Thoracic aorta (tissue), 2 donors: ENCODE measurements at places on chromosomes 6 and 20.

DNA sequence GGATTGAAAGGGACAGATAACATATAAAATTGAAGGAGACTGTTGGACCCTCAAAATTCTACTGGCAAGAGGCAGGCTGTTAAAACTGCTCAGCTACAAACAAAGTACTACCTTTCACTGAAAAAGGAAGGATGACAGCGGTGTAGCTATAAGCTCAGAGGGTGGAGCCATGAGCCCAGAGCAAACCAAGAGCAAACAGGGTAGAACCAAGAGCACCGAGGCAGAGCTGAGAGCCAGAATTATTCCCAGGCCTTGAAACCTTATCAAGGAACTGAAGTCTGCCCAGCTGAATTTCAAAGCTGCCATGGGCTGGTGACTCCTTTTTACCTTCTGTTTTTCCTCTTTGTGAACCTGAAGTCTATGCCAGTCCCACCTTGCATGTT, 74.7 kb upstream of the SLC4A11 start:
- DNase-seq = no peak
- peaks cover 23% of the 10 kb centered on the region for H3K4me1 ChIP-seq
- H3K36me3 ChIP-seq = peaks cover 17% of the 10 kb centered on the region
- H3K27me3 ChIP-seq = no peaks in the 10 kb centered on the region

- no peaks in the 10 kb centered on the region for H3K4me1 ChIP-seq
- no peak for DNase-seq
Observed at GRCh38 chr6:147441751-147442150, 66.7 kb upstream of the SAMD5 start.

DNA sequence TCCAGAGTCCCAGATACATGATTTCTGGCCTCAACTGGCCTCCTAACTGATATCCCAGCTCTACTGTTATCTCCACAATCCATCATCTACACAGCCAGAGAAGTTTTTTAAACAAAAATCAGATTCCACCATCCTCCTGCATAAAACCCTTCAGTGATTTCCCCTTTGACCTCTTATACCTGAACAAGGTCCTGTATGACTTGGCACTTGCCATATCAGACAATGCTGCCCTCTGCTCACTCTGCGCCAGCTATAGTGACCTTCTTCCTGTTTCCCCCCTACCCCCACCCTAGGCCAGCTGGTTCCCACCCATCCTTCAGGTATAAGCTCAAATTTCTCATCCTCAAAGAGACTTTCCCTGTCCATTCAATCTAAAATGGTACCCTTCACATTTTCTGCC, 322.2 kb downstream of the PKHD1 start:
- H3K27ac ChIP-seq = no peak overlapping the region
- no peak for DNase-seq
- H3K36me3 ChIP-seq = no peaks in the 10 kb centered on the region
- H3K27me3 ChIP-seq = no peaks in the 10 kb centered on the region
- H3K4me3 ChIP-seq = no peak overlapping the region
- H3K4me1 ChIP-seq = no peaks in the 10 kb centered on the region

DNA sequence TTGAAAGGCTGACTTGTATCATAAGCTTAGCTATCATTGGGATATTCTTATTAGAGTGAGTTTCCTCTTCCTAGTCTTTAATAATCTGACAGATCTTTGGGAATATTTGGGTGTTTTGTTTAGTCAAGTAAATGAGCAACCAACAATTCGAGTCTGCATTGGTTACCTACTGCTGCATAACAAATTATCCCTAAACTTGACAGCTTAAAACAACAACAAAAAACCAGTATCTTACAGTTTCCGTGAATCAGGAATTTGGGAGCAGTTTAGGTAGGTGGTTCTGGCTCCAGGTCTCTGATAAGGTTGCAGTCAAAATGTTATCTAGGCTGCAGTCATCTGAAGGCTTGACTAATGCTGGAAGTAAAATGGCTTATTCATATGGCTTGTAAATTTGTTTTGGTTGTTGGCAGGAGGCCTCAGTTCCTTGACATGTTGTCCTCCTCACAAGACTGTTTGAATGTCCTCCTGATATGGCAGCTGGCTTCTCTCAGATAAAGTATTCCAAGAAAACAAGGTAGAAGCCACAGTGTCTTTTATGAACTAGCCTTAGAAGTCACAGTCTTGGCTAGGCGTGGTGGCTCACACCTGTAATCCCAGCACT, 7.2 kb downstream of the GTF3C6 start:
- no peaks in the 10 kb centered on the region for H3K27me3 ChIP-seq
- H3K4me1 ChIP-seq = no peaks in the 10 kb centered on the region
- DNase-seq = no peak
- no peak overlapping the region for H3K4me3 ChIP-seq
- H3K27ac ChIP-seq = no peak overlapping the region

- peaks cover 11% of the 10 kb centered on the region for H3K4me1 ChIP-seq
- peaks cover 3% of the 10 kb centered on the region for H3K36me3 ChIP-seq
- H3K27ac ChIP-seq = peak overlapping the region; percentile 91
- peak overlapping the region; percentile 90 for H3K4me3 ChIP-seq
- H3K27me3 ChIP-seq = no peaks in the 10 kb centered on the region
- no peak for DNase-seq
Observed at GRCh38 chr6:89145091-89145955, 532 bp upstream of the PM20D2 start.

DNA sequence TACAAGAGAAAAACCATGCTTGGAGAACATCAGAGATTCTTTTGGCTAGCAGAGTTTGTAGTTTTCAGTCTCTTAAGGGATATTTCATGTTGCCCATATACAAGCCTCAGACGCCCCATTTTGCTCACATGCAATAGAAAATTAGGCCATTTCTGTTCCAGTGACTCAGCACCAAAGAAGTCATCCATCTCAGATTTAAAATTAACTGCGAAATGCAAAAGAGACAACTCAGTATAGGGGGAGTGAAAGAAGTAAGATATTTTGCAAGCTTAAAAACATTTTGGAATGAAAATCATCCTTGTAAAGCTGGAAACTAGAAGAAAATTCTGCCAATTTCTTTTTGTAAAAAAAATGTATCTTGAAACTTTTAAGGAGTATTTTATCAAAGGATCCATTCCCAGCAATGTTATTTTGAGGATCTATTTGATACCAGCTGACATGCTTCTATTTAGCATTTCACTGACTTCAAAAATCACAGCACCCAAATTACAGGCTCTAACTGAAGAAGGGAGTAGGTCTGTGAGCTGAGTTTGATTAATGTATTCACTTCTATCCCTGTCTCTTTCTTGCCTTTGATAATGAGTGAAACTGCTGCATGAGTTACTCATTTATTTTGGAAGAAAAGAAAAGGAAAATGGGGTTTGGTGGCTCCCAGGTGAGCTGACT, 223.7 kb upstream of the SULF2 start:
- DNase-seq = no peak
- H3K4me3 ChIP-seq = no peak overlapping the region
- no peaks in the 10 kb centered on the region for H3K4me1 ChIP-seq
- H3K27me3 ChIP-seq = no peaks in the 10 kb centered on the region
- no peaks in the 10 kb centered on the region for H3K36me3 ChIP-seq
- H3K27ac ChIP-seq = no peak overlapping the region

DNA sequence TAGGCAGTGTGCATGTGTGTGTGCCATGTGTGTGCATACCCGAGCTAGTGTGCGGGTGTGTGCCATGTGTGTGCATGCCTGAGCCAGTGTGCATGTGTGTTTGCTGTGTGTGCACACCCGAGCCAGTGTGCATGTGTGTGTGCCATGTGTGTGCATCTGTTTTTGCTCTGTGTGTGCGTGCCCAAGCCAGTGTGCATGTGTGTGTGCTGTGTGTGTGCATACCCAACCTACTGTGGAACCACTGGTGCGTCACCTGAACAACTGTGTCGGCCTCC, 5.7 kb downstream of the RBBP8NL start:
- no peaks in the 10 kb centered on the region for H3K4me1 ChIP-seq
- no peaks in the 10 kb centered on the region for H3K27me3 ChIP-seq
- H3K4me3 ChIP-seq = no peak overlapping the region
- DNase-seq = no peak
- H3K27ac ChIP-seq = no peak overlapping the region

DNA sequence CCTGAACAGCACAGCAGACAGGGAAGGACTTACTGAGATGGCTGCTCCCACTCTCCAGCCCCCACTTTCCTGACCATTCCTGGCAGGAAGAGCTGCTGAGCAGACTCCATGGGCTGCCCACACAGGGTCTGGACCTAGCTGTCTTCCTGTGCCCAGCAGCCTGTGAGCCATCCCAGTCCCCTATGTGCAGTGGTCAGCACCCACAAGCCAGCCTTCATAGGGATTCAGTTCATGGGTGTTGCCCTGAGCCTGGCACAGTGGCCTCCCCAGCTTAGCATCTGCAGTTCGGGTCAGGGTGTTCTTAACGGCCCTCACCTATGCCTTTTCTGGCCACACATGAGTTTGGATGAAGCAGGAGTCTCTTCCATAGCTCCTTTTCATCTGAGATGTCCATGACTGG, 32.0 kb downstream of the UBD start:
- no peak for DNase-seq
- no peaks in the 10 kb centered on the region for H3K4me1 ChIP-seq
- no peaks in the 10 kb centered on the region for H3K36me3 ChIP-seq

DNA sequence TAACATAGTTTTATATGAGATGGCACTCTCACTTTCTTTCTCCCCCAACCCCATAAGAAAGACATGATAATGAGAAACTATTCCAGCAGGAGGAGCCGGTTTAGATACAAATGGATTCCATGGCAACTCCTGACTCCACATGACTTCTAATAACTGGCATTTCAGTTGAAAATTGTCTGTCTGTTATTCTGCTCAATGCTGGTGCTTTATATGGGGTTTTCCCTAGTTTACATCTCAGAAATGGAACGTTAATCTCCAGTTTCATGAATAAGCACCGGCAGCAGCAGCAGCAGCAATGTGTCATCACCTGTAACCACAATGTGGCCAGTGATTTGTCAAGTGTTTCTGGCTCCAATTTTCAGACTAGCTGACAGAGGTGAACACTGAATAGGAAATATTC, 8.0 kb upstream of the SIM1 start:
- peaks cover 7% of the 10 kb centered on the region for H3K27me3 ChIP-seq
- H3K36me3 ChIP-seq = no peaks in the 10 kb centered on the region
- H3K27ac ChIP-seq = no peak overlapping the region

GRCh38 chr20:47700327-47700726, 85.0 kb downstream of the SULF2 start:
- no peak for DNase-seq
- peaks cover 6% of the 10 kb centered on the region for H3K4me1 ChIP-seq
- no peak overlapping the region for H3K27ac ChIP-seq
- no peaks in the 10 kb centered on the region for H3K36me3 ChIP-seq
- H3K4me3 ChIP-seq = no peak overlapping the region

DNA sequence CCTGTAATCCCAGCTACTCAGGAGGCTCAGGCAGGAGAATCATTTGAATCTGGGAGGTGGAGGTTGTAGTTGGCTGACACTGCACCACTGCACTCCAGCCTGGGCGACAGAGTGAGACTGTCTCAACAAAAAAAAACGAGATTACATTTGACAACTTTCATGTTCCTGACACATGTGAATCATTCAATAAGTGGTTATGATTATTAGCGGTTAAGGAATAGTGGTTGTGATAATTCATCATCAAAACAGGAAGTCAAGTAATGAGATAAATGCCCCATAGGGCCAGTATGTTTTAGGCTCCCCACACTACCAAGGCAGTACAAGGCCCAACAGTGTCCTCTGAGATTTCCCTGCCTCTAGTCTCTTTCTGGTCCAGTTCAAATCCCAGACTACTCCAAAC, 2.5 kb downstream of the HDDC2 start:
- no peak overlapping the region for H3K27ac ChIP-seq
- peaks cover 7% of the 10 kb centered on the region for H3K36me3 ChIP-seq
- DNase-seq = no peak
- no peaks in the 10 kb centered on the region for H3K27me3 ChIP-seq
- no peak overlapping the region for H3K4me3 ChIP-seq

- no peaks in the 10 kb centered on the region for H3K36me3 ChIP-seq
- H3K27me3 ChIP-seq = no peaks in the 10 kb centered on the region
- no peak overlapping the region for H3K27ac ChIP-seq
- DNase-seq = no peak
- H3K4me3 ChIP-seq = no peak overlapping the region
- no peaks in the 10 kb centered on the region for H3K4me1 ChIP-seq
Observed at GRCh38 chr20:16580147-16580546, 6.9 kb upstream of the KIF16B start.

DNA sequence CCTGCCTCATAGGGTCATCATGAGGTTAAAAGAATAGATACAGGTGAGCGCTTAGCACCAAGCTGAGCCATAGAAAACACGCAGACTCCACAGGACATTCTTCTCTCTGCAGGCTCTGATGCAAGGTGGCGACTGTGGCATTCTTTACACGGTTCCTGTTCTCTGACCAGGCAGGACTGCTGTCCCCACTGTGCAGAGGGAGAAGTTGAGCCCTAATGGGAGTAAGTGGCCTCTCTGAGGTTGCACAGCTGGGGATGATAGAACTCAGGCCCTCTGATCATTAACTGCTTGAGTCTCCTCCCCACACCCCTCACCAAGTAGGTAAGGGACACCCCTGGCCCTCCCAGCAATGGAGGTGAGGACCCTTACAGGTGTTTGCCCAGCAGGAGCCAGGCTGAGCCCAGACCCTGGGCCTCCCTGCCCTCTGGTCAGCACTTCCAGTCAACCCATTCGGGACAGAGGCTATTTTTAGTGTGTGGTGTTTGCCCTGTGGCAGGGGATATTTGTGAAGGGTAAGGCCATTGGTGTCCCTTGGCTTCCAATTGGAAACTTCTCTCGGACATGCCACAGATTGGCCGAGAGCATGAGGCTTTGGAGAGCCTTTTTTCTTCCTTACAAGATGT, 116.8 kb downstream of the VEGFA start:
- H3K27me3 ChIP-seq = no peaks in the 10 kb centered on the region
- DNase-seq = no peak
- no peak overlapping the region for H3K27ac ChIP-seq
- no peaks in the 10 kb centered on the region for H3K4me1 ChIP-seq

DNA sequence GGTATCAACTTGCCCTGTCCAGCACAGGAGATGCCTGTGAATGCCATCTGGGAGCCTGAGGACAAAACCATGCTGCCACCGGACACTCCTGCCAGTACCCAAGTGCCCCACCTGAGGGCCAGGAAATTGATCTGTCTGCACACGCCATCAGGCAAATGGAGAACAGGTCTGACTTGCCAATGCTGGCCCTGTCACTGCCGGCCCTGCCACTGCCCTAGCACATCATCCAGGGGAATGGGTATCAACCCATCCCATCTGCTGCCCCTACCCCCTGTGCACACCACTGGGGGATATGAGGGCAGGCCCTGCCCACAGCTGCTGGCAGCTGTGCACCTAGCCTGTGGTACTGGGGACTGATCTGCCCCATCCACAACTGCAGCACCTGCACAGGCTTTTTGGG, 1081.6 kb upstream of the EYS start:
- H3K36me3 ChIP-seq = no peaks in the 10 kb centered on the region
- no peak overlapping the region for H3K4me3 ChIP-seq
- no peak overlapping the region for H3K27ac ChIP-seq
- no peaks in the 10 kb centered on the region for H3K27me3 ChIP-seq
